ENCODE measurements at places on chromosomes 3 and 15. TPM values are rescaled to one million over a fixed set of nuclear protein-coding genes. Genes with fewer than 3 reads are reported as not detected.

CSPG5 gene
- total RNA-seq = 0.13 TPM

- DNase-seq = peak; percentile 71
Observed at GRCh38 chr3:196569003-196569516, 600 bp downstream of the FBXO45 start.

GRCh38 chr15:82890995-82891390 is 61.5 kb downstream of the HOMER2 start:
- no peak for DNase-seq

CD96 gene
- total RNA-seq = not detected

GOLGA8T gene
- not detected for total RNA-seq

GRCh38 chr3:48820612-48821324 is 26.9 kb downstream of the PRKAR2A start:
- DNase-seq = no peak

MESP1 gene
- not detected for total RNA-seq

GRCh38 chr3:193947596-193947995 is 188.4 kb upstream of the HES1 start:
- no peak for DNase-seq

- peak; percentile 13 for DNase-seq
Observed at GRCh38 chr15:77844798-77845446, 212.2 kb upstream of the LINGO1 start.

SIAH2 gene
- total RNA-seq = 23.5 TPM

- DNase-seq = no peak
Observed at GRCh38 chr3:112605285-112605684, 35.7 kb downstream of the CCDC80 start.

DNA sequence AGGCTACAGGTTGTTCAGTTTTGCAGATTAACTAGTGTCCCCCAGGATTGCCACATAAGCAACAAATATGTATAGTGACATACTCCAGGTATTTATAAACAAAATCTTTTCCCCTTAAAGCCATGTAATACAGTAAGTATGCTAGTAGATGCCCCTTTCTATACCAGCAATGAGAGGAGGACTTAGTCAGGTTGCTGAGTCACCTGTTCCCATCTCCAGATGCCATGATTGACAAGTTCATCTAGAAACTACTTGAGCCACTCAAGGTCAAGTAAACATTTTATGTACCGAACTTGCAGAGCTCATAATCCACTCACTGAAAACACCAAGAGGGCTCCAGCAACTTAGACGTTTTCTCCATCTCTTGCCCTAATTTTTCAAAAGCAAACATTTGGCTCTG is 18.2 kb downstream of the SLC9A9 start:
- DNase-seq = no peak

- no peak for DNase-seq
Observed at GRCh38 chr3:19792388-19792787, 141.6 kb downstream of the EFHB start.
